ENCODE measurements at places on chromosomes 3 and 15.

DNA sequence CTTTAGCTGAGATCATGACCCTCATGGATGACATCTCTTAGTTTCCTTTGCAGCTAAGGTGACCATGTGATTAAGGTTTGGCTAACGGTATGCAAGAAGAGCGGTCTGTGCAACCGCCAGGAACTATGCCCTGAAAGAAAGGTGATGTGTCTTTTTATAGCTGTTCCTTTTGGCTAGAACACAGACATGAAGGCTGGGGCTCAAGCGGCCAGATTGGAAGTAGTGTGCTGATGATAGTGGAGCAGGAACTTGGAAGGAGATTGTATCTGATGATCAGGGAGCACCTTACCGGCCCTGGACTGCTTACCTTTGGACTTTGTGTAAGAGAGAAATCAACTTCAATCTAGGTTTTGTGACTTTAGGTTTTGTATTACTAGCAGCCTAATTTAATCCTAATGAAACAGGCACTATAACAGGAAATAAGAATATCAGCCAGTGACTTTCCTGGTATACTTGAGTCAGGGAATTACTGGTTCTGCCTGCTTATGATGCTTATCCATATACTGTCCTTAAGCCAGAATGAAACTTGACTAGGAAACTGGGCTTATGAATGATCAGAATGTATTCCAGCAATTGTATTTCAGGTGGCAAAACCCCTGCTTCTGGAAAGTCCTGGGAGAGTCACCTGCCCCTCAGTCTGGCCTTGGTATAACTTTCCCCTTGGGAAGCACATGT, 164.3 kb upstream of the LRIG1 start:
- no peak for DNase-seq

DNA sequence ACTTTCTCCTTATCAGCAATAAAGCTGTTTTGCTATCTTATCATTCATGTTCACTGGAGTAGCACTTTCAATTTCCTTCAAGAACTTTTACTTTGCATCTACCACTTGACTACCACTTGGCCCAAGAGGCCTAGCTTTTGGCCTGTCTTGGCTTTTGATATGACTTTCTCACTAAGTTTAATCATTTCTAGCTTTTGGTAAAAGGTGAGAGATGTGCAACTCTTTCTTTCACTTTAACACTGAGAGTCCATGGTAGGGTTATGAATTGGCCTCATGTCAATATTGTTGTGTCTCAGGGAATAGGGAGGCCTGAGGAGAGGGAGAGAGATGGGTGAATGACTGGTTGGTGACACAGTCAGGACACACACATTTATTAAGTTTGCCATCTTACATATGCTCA, 31.0 kb upstream of the FAM3D start:
- DNase-seq: peak; percentile 50

DNA sequence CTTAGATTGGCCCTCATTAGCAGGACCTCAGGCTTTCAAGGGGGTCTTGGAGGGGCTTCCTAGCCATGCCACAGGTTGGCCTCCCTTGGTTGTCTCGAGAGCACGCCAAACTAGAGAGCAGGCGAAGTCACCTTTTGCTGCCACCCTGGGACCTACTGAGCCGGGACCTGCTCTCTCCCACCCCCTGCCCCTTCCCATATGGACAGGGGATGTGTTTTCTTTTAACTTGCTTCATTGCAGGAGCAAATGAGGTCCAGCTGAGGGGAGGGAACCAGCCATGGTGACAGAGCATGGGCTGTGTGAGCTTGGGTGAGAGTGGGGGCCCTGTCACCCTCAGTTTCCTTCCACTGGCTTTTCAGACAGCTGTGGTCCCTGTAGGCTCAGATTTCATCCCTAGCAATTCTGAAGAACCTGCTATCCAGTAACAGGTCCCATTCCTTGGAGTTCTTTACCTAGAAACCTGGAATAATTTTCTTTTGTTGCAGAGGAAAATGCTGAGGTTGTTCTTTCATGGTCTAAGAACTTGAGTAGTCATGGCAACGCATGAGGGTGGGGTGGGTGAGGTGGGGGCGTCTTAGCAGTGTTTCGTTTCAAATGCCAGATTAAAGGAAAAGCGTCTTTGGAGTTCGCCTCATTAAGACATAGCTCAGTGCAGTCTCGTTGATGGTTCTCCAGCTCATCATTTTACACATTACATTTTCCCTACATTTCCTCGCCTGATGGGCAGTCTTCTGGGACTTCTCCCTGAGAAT, 20.1 kb upstream of the MAGEF1 start:
- DNase-seq: no peak

DNA sequence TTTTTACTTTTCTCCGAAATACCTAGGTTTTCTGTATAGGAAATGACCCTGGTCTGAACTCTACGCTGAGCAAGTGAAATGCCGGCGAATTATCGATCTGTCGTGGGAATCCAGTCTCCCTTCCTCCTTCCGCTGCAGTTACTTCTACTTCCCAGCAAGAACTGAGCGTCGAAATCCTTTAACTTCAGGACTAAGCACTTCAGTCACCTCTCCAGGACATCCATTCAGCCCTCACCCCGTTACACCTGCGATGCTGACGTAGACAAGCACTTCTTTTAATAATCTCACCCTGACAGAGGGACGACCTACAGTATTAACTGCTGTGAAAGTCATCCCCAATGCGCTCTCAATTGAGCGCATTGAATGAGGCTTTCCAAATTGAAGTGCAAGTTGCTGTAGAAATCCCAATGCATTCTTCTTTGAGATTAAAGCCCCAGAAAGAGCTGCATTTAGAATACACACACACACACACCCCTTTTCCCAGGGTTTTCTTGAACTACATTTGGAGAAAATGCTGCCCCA, 1.3 kb downstream of the TOP2B start:
- DNase-seq: peak; percentile 52

GRCh38 chr15:26711445-26711844, 61.4 kb downstream of the GABRB3 start:
- DNase-seq: no peak

GRCh38 chr3:135694142-135694541, 271.4 kb upstream of the PPP2R3A start:
- DNase-seq: no peak

DNA sequence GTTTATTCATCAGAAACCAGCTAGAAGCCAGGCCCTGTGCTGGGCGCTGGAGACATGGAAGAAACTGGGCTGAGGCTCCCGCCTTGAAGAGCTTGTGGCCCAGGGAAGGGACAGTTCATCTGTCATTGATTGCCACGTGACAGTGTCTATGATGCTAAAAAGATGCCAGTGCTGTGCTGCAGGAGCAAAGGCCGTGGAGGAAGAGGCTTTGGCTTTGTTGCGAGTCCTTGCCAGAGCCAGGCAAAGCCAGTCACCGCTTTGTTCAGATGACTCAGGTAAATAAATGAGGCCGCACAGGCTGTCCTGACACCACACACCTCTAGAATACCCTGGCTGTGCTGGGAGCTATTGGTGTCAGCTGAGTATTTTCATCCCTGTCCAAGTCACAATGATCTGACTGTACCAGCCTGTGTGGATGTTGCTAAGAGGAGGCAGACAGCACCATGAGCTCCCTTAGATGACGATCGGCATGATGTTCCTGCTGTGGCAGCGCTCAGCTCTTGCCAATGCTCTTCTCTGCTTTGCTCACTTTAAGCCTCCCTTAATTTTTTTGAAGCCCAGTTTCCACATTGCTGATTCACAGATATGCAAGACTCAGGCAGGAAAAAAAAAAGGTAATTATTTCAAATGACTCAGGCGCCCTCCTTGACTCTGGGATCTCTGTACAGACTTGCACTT, 77.5 kb downstream of the CCNL1 start:
- DNase-seq: no peak

DNA sequence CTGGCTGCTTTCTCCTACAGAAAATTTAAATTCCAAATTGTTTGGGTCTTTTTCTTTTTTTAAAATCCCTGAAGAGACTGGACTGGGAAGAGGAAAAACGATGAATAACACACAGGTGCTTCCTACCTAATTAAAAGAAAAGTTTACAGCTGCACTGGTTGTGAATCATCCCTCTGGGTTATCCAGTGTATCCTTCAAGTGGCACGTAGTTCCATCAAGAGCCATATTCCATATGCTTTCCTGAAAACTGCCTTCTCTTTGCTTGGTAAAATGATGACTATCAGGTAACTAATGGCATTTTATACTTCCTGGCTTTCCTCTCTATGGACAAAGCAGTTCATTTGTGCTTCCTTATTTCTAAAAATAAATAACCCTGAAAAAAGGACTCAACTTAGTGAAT, 123.2 kb downstream of the MAGI1 start:
- DNase-seq: no peak

- DNase-seq: peak; percentile 9
Measured at GRCh38 chr3:150329408-150329807, 78.7 kb upstream of the TSC22D2 start.

DNA sequence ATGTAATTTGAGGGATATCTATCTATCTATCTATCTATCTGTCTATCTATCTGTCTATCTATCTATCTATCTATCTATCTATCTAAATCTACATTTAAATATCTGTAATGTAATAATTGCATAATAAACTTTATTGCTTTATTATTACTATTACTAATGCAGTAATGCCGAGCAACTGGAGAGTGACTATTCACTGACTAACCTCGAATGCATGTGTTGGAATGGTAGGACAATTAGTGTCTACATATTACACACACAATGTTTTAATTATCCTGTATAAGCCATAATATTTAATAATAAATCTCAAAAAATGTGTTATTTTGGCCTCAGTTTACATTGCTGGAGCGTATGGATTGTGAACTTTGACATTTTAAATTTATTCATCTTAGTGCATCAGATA, 25.2 kb upstream of the CNTN3 start:
- DNase-seq: no peak

DNA sequence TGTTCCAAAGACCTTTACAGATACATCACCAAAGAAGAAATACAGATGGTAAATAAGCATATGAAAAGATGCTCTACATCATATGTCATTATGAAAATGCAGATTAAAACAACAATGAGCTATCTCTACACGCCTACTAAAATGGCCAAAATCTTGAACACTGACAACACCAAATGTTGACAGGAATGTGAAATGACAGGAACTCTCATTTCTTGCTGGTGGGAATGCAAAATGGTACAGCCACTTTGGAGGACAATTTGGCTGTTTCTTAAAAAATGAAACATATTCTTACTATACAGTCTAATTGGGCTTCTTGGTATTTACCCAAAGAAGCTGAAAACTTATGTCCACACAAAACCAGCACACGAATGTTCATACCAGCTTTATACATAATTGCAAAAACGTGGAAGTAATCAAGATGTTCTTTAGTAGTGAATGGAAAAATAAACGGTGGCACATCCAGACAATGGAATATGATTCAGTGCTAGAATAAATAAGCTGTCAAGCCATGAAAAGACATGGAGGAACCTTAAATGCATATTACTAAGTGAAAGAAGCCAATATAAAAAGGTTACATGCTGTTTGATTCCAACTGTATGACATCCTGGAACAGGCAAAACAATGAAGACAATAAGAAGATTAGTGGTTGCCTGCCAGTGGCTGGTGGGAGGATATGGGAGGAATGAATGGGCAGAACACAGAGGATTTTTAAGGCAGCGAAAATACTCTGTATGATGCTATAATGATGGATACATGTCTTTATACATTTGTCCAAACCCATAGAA, 81.3 kb upstream of the NEDD4 start:
- DNase-seq: no peak

Data from GM12865 (cell line).